ENCODE measurements at places on chromosomes 6 and 20.

- no peak for DNase-seq
Measured at GRCh38 chr6:32226434-32226833, 2.6 kb upstream of the NOTCH4 start.

DNA sequence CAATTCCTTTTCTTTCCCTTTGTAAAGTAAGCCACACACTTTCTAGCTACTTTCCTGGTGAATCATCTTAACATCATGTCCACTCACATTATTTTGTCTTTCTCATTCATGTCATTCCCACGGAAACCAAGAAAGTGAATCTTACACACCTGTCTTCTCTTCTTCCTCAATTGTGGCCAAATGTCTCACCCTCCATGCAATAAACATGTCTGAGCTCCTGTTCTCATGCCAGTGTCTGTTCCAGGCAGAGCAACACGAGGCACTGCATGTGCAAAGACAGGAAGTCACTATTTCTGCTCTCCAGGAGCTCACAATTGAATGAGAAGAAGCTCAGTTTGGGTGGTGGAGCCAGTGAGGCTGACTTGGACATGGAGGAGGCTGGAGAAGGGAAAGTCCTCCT is 29.0 kb upstream of the TMEM244 start:
- no peak for DNase-seq

GRCh38 chr6:37882724-37883413 is 63.3 kb downstream of the ZFAND3 start:
- DNase-seq, result peak; percentile 81

GRCh38 chr6:110878751-110879522 is 4.4 kb downstream of the AMD1 start:
- DNase-seq, result peak; percentile 36

DNA sequence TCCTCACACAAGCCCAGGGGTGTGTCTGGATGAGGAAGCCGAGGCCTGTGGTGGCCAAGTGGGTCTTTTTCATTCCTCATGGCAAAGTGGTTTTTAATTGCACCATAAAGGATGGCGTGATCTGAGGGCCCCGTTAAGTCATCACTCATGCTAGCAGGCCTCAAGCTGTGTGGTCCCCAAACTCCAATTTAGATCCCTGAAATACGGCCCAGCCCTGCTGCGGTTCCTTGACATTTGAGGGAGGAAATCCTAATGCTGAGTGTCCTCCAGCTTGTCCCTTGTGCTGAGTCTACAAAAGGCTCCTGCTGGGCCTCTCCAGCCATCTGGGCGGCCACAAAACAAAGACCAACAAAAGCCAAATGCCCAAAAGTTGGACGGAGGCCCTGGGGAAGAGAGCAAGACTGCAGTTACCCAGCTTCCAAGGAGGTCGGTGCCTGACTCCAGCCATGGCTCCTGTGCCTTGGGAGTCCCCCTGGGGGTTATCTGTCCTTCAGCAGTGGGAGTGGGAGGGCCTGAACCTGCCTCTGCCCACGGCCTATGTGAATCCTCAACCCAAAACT is 162.3 kb upstream of the PDE10A start:
- DNase-seq, result no peak

DNA sequence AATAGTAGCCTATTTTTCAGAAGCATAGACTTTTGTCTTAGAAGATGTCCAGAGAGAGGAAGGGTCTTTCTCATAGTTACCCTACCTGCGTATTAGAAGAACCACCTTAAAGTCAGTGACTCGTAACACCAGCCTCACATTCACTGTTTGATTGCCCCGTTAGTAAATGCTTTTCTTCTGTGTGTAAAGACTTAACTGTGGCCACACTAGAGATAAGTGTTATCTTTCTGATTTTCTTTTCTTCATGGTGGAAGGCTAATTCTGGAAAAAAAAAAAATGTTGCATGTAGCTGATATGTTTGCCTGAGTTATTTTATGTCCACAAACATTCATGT is 83.9 kb downstream of the SAMD3 start:
- no peak for DNase-seq

- DNase-seq, result peak; percentile 66
Measured at GRCh38 chr6:37207903-37208456, 38.0 kb downstream of the PIM1 start.

DNA sequence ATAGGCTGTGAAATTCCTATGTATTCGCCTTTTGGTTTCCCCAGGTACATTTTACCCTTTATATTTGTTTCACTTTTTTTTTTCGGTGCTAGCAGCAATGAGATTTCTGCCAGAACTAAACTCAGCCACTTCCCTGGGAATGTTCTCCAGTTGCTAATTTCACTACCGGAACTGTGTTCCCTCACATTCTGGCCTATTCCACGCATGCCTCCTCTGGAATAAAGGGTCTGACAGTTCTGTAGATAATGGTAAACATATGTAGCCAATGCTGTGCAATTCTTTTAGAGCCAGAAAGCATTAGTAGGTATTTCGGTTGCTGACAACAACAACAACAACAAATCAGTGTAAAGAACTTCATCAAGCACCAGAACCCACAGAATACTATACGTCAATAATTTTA is 96.1 kb upstream of the TBX18 start:
- DNase-seq, result peak; percentile 31

- no peak for DNase-seq
Measured at GRCh38 chr20:10754824-10755223, 81.0 kb upstream of the JAG1 start.
